Fibroblast of skin of abdomen (primary cell): ENCODE measurements at places on chromosomes 3 and 15.

DNA sequence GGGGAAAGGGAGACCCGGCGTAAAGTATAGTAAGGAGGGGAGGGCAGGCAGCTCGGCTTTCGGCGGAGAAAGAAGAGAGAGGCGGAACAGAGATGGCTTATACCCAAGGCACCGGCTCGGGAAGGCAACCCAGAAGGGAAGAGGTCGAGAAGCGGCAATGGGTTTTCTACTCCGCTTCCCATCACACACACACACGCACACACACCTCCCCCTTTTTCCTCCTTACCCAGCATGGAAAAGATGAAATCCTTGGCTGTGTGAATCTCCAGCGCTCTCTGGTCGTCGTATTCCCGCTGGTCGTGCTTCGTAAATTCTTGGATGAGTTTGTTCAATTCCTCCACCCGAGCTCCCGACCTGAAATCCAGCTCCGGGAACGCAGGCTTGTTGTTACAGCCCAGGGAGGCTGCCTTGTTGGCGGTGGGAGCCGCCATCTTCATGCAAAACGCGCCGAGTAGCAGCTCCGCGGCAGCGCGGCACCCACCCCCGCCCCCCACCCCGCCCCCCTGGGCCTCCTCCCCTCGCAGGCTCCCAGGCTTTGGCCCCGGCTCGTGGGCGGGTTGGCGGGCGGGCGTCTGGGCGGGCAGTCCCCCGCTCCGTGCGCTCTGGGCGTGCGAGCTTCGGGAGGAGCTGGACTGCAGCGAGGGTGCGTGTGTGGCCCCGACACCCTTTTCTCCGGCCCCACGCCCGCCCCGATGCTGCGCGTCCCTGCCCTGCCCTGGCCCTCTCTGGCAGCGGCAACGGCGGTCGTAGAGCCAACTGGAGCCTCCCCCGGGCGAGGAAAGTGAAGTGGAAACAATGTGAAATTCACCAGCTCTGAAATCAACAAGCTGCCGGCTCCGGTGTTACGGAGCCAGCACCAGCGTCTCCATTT is at the start of gene MB21D2:
TSS of gene MB21D2 (minus strand) at position 453 of the 871 bp plus-strand sequence. CDS start at position 437, 16 bp downstream.
- peak; percentile 88 for DNase-seq

DNA sequence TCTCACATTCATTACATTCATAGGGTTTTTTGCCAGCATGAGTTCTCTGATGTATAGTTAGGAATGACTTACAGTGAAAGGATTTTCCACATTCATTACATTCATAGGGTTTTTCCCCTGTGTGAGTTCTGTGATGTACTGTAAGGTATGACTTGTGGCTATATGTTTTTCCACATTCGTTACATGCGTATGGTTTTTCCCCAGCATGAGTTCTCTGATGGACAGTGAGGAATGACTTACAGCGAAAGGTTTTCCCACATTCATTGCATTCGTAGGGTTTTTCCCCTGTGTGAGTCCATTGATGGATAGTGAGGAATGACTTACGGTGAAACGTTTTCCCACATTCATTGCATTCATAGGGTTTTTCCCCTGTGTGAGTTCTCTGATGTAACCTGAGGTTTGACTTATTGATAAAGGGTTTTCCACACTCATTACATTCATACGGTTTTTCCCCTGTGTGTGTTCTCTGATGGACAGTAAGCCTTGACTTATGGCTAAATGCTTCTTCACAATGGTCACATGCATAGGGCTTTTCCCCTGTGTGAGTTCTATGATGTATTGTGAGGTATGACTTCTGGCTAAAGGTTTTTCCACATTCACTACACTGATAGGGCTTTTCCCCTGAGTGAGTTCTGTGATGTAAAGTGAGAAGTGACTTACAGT is 47.4 kb downstream of the ZNF717 start:
- peak; percentile 3 for DNase-seq

DNA sequence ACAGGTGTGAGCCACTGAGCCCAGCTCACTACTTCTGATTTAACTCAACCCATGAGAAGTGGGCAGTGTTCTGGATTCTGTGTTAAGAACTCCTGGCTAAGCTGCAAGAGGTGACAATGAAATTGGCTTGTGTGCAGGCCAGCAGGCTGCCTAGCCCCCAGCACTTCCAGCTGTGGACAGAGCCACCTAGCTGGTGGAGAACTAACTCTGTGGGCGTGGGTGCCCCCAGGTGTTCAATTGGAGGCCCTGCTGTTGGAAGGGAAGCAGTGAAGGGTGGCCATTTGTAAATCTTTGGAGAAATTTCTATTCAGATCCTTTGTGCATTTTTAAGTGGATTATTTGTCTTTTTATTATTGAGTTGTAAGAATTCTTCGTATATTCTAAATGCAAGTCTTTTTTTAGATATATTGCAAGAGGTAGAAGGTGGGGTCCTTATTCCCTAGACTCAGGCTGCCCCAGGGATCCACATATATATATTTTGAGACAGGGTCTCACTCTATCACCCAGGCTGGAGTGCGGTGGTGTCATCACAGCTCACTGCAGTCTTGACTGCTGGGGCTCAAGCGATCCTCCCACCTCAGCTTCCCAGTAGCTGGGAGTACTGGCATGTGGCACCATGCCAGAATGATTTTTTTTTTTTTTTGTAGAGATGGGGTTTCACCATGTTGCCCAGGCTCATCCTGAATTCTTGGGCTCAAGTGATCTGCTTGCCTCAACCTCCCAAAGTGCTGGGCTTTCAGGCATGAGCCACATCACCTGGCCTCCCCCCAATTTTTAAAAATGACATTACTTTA is 7.2 kb upstream of the SCAMP5 start:
- DNase-seq = peak; percentile 22

DNA sequence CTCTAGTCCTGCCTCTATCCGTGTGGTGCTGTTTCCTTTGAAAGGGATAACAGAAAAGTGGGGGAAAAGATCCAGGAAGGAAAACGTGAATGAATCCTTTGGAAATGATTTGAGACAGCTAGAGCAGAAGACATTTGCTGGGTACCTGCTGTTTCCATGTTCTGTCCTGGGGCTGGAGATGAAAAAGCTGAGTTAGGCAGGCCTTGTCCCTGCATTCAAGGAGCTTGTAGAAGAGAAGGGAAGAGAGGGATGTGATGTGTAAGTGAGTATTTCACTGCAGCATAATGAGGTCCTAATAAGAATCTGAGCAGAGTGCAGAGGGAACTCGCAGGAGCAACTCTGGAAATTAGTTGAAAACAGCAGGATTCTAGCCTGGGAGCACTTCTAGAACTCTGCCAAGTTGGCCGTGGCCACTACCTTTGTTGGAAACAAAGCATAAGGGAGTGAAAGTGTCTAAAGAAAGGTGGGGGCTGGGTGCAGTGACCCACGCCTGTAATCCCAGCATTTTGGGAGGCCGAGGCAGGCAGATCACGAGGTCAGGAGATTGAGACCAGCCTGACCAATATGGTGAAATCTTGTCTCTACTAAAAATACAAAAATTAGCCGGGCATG is 13.8 kb upstream of the SEMA4B start:
- DNase-seq = no peak

GRCh38 chr3:41523897-41524296 is 324.6 kb downstream of the CTNNB1 start:
- DNase-seq = no peak

GRCh38 chr3:132325103-132325606 is 7.9 kb downstream of the ACP3 start:
- DNase-seq = no peak

DNA sequence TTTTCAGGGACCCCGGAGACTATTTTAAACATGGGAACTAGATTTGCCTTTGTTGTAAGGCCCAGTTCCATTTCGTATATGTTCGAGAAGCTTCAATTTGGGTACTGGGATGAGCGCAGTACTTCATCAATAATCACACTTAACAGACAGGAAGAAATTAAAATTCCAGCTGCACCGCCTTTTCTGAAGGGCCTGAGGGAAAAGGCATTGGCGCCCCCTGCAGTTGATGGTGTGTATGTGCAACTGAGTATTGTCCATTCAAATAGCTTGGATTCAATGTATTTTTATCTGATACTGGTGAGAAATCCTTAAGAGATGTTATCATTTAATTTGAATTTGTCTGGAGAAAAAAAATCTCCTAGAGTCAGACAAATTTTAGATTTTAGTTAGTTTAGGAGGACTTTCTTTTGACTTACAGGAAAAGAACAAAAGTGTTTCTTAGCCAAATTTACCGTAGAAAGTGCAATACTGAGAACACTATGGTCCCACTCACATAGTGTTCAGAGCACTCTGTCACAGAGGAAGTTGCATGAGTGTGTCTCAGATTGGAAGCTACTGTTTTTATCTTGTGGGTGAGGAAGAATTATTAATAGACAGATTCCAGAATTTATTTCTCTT is 5.4 kb upstream of the ALDH1A2 start:
- DNase-seq = peak; percentile 52

- DNase-seq = no peak
Measured at GRCh38 chr15:56786966-56787365, 53.7 kb upstream of the ZNF280D start.

DNA sequence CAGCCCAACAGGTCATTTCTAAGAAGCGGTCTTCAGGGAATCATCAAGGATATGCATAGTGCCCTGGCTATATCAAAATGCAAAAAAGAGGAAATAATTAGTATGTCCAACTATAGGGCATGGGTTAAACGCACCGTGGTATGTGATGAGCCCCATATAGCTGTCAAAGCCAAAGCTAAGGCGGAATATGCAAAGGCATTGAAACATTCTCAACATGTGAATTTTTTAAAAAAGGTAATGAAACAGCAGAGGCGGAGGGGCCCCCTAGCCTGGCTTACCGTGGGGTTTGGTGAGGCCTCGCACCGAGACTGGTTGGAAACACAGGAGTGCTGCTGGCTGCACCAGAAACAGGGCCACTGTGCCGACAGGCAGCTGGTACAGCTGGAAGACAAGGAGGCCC is 23.2 kb downstream of the PLXND1 start:
- DNase-seq = no peak

DNA sequence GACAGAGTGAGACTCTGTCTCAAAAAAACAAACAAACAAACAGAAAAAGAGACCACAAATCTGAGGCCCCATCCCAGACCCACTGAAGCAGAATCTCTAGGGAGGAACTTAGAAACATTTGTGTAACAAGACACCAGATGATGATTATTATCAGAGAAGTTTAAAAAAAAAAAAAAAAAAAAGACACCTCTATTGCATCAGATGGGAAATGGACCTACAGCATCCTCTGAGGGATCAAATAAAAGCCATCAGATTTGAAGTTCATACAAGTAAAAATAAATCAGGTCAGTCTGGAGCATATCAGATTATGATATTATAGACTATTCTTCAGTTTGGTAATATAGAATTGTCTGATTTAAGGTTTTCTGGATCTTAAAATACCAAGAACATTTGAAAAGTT is 21.9 kb upstream of the LIPC start:
- DNase-seq = no peak

DNA sequence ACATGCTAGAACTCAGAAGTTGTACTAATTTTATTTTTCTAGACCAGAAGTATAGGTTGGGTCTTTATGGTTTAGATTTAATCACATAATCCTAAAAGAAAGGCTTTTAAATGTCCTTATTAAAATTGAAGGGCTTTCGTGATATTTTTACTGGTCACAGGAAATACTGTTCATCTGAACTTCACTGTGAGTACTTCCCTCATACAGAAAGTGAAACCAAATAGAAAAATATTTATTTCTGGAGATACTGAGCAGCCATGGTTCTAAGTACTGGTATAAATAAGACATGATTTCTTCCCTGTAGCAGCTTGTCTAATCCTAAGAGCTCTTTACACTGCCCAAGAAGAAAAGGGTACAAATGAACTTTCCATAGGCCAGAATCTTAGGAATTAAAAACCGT is 2.0 kb downstream of the SNRK start:
- DNase-seq = peak; percentile 7

DNA sequence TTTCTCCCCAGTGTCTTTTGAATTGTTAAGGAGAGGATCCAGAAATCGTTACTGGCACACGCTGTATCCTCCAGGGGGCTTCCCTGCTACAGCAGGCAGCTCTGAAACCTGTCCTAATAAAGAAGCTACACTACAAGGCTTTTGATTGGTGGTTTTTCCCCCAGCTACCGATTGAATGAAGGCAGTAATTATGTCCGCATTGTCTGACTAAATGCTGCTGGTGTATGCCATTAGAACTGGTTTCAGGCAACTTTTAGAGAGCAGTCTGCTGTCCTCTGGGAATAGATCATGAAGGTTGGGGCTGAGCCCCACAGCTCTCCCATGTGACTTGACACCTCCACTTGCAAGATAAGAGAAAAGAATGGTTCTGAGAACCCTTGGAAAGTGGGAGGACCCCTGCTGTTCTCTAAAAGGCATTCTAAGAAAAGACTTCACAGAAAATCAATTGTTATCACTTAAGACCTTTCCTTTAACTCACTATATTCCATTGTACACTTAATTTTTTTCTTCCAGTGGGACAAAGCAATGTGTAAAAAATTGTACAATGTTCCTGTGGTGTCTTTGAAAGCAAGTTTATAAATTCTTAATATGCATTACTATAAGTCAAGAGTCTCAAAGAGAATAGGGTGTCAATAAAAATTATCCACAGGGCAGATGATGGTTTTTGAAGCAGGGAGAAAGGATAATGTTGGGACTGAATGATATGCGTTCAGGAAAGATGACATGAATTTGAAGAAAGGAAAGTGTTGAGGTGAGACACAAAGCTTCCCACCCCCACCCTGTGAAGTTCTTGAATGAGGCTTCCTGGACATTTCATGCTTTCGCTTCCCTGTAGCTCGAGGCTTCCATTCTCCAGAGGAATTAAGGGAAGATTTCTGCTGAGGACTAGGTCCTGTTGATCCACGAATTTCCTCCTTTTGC is 53.0 kb upstream of the DAZL start:
- DNase-seq = no peak

DNA sequence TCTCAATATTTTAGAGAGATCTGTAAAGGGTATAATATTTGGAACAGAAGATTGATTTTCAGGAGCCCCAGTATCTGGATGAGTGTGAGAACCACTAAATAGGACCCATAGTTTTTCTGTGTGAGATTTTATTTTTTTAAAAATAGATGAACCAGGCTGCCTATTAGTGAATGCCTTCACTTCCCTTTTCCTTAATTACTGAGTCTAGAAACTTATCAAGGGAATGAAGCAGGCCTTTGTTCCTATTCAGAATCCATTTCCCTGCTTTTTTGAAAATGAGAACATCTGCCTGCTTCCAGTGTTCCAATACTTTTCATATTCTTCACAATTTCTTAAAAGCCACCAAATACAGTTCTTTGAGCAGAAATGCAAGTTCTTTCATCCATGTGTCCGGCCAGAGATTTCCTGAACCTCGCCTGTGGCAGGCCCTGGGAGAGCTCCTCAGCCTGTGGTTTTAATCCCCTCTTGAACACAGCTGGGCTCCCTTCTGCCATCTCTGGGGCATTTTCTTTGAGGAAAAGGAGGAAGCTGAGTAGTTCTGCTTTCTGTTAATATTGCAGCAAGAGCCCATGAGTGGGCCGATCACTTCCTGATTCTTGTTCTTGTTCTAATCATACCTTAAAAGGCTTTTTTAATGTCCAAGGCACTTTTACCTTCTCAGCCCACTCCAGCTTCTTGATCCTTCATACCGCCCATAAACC is 4.7 kb downstream of the EHD4 start:
- peak; percentile 63 for DNase-seq

GRCh38 chr3:148036331-148036876 is 627.2 kb downstream of the ZIC1 start:
- peak; percentile 34 for DNase-seq

- peak; percentile 88 for DNase-seq
Measured at GRCh38 chr3:72274493-72275330, 489.8 kb upstream of the PROK2 start.

GRCh38 chr3:8237893-8238292 is 263.7 kb upstream of the LMCD1 start:
- DNase-seq = peak; percentile 35
